ENCODE measurements at places on chromosomes 6 and 20.

GRCh38 chr6:11412011-11412424 is 125.5 kb upstream of the TMEM170B start:
- no peak for DNase-seq

GRCh38 chr20:57061051-57061900 is 205.2 kb downstream of the BMP7 start:
- no peak for DNase-seq

DNA sequence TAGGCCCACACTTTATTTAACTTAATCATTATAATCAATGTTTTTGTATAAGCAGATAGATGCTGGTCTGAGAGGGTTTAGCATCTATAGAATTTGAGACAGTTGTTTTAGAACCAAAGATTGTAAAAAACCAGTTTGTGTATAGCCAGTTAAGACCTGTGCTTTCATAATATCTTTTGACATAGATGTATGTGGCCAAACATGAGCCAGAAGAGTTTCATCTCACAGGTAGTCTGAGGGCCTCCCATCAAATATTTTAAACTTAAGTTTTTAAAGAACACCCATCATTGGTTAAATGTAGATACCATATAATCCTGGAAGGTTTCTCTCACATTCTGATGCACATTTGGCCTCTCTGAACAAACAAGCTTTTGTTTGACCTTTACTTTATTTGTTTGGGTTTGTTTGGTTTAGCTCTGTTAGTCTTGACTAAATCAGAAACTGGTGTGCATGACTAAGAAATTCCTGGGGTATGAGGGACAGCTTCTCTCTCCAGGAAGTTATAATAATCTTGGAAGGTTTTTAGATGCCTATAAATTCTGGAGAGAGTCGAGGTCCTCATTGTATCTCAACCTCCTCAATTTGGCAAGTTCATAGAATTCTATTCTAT is 58.0 kb upstream of the TMEM200A start:
- no peak for DNase-seq

DNA sequence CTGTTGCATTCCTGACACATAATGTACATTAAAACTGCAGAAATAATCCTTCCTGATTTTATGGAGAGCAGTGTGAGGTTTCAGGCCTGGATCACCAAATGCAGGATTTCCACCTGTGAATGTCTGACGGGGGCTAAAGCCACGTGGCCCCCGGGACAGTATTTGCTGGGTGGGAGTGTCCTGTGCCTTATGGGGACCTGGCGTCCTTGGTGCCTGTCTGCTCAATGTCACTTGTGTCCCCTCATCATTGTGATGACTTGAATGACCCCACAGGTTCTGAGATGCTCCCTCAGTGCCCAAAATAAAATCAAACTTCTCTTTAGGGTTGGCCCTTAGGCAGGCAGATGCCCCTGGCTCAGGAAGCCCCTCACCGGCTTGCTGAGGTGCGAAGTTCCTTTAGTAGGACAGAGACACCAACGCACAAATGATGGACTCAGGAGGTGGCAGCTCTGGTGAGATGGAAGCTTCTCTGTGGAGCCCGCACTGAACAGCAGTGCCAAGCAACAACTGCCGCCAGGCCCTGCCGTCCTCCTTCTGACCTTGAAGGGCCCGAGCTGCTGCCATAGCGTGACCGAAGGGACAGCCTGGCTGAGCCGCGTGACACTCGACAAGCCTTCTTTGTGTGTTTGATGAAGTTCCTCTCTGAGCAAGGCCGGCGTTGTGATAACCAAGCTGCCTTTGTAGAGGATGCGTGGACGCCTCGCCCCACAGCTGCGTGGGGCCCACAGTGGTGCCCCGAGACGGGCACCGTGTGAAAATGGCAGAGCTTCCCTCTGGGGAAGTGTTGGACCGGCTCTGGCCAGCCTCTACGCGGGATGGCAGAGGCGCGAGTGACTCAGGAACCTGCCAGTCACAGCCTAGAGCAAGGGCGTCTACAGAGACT is 30.9 kb downstream of the FRMD1 start:
- DNase-seq = no peak

- peak; percentile 73 for DNase-seq
Observed at GRCh38 chr6:158662954-158663624, 13.2 kb downstream of the SYTL3 start.

- DNase-seq = no peak
Observed at GRCh38 chr6:111228094-111228493, 140.8 kb downstream of the SLC16A10 start.

- DNase-seq = no peak
Observed at GRCh38 chr6:3698021-3698420, 53.5 kb downstream of the PXDC1 start.

- DNase-seq = no peak
Observed at GRCh38 chr20:24420567-24420966, 48.9 kb upstream of the SYNDIG1 start.

DNA sequence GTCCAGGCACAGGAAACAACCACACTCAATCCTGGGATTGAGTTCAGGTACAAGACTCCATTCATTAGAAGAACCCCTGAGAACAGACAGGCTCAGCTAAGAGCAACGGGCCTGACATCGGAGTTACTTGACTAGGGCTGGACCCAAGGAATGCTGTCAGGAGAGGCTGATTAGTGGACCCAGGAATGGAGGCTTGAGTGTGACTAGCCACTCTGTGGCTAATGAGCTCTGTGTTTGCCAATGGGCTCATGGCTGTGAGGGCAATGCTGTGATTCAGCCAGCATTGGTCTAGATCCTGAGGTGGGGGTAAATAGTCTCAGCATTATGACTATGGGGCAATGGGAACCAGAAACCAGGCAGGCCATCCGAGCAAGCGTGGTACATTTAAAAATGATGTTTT is 71.8 kb downstream of the RIOK1 start:
- DNase-seq = no peak

GRCh38 chr6:97218912-97219311 is 64.1 kb downstream of the MMS22L start:
- DNase-seq = no peak

DNA sequence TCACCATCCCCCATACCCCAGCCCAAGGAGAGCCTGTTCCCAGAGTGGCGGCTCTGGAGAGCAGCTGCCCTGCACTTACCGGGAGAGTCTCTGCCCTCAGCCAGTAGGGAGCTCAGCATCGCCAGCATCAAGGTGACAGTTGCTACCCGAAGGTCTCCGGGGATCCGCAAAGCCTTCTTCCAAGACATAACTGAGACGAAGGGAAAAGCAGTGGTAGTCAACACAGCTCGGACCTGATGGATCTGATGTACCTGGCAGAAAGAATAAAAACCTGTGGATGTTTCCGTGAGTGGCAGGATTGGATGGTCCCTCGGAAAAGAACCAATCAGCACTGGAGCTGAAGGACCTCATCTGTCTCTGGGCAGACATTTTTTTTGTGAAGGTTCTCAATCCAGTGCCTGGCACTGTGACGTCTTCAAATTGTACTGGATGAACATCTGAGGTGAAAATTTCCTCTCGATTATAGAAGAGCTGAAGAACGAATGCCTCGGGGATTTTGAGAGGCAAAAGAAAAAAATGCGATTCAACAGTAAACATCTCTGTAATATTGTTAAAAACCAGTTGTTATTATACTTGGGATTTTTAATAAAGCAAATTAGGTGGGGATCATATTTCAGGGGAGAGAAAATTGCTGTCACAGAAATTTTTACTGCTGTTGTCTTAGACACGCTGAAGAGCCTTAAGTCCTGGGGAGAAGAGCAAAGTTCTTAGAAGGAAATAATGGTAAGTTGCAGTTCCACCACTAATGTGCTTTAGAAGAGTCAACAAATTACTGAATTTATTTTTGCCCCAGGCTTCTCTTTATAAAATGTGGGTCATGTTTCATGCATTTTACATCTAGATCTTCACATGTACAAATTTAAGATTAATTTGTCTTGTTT is at the start of gene HLA-DQB1:
HLA-DQB1 (minus strand) TSS at position 238 of the 881 bp plus-strand sequence; CDS start at position 188, 50 bp downstream.
- peak; percentile 27 for DNase-seq

DNA sequence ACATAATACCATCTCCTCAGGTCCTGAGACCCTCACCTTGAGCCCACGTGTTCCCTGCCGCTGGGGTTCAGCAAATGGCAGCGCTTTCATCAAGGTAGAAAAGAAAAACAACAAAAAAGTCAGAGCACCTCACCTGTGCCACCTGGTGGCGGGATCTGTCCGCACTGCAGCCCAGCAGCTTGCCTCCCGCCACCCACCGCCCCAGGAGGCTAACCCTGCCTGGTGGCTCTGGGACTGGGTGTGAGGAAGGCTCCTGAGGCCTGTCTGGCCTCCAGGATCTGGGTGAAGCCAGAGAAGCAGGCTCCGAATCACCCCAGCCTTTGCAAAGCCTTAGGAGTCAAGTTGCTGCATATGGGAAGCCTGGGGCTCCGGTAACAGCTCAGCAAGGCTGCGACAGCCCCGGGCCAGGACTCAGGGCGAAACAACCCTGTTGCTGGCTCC is 270.8 kb downstream of the BMP7 start:
- no peak for DNase-seq

- DNase-seq = no peak
Observed at GRCh38 chr20:32544260-32544722, 40.8 kb downstream of the NOL4L start.

DNA sequence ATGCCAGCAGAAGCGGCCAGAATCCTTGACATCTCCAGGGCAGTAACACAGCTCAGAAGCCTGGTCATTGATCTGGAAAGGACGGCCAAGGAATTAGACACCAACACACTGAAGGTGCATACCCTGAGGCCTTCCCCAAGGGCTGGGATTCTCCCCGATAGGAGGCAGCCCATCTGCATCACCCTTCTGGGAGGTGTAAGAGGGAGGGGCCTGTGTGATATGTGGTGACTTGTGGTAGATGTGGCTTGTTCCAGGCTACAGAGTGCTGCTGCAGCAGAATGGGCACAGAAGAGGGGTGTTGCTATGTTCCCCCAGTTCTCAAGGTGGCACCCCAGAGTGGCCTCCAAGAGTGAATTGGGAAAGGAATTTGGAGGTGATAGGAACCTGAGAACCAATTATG is 11.2 kb downstream of the TRIM40 start:
- no peak for DNase-seq

DNA sequence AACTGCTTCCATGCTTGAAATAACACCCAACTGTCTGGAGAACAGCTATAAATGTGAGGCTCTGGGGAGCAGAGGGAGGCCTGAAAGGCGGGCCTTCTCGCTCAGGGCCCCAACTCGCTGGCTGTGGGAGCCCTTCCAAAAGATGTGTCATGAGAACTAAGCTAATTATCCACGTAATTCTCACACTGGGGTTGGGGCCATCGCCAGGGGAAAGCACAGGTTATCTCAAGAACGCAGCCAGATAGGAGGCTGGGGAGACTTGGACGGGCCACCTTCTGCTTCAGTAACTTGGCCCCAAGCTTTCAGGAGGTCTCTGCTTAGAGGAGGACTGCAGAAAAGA is 1.6 kb downstream of the PXDC1 start:
- DNase-seq = no peak

- no peak for DNase-seq
Observed at GRCh38 chr20:36251426-36251825, 15.1 kb downstream of the AAR2 start.

GRCh38 chr6:23302514-23302913 is 733.1 kb downstream of the HDGFL1 start:
- DNase-seq = no peak

DNA sequence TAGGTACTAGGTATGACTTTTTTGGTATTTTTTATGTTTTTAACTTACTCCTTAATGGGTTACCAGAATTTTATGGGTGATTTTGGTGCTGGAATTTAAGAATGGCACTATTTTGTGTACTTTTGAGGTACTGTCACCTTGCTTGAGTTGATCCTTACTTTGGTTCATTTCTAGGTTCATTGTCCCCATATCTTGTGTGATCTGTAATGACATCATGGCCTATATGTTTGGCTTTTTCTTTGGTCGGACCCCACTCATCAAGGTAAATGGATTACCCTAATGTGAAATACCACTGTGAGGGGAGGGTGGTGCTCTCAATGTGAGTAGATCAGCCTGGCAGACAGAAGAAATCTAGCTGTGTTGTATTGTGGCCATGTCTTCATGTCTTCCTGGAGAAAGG is 57.9 kb downstream of the CDS2 start:
- no peak for DNase-seq

- DNase-seq = no peak
Observed at GRCh38 chr6:66289889-66290288, 582.9 kb upstream of the EYS start.

DNA sequence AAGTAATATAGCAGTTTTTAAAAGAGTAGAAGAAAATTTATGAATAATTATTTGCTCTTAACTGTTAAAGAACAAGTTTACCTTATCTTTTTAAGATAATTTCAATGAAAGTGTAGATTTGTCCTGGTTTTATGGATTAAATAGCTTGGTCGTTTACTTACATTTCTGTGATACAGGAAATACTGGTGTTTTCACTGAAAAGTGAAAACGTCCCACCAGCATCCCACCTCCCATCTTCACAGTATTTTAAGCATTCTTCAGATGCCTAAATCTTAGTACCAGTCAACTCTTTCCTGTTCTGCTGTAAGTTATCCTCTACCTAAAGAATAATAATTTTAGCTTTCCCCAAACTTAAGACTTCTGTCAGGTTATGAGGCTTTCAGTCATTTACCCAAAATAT is 5.8 kb downstream of the TAB2 start:
- DNase-seq = no peak

GRCh38 chr6:46484081-46484820 is 7.0 kb downstream of the RCAN2 start:
- no peak for DNase-seq

GRCh38 chr20:8339349-8339748 is 207.3 kb downstream of the PLCB1 start:
- no peak for DNase-seq

DNA sequence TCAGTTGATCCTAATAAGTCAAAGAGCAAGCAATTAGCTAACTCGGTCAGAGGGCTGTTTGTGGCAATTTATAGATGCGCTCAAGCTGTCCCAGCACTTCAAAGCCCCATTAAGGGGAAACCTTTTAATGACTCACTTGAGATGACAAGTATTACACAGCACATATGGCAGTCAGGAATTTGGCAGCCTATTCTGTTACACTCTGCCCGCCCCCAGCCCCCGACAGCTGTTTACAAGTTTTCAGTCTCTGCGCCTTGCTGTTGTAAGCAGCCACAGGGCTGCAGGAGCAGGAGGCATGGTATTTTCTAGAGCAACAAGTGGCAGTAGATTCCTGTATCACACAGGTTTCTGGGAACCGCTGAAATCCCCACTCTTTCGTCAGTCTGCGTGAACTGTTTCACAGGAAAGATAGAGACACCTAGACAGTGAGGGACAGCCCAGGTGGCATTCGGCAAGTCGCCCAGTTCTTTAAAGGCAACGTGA is 263.0 kb downstream of the FOXC1 start:
- DNase-seq = no peak

DNA sequence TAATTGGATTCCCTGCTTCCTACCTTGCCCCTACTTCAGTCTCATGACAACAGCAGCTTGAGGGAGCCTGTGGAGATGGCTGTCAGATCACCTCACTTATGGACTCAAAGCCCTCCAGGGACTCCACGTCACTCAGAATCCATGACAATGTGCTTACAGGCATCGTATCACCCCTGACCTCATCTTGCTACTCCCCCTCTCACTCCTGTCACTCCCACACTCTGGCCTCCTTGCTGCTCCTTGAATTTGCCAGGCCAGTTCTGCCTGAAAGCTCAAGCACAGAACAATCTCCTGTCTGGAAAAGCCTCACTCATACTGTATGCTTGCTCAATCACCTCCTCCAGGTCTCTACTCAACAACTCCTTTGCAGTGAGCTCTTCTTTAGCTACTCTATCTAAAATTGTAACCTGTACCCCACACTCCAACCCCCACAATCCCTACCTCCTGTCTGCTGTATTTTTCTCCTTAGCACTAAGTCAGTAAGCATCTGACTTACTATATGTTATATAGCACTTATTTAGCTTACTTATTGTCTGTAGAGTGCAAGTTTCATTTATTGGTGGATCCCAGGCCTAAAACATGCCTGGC is 10.7 kb upstream of the GSTA4 start:
- DNase-seq = no peak

Data from NCI-H187 treated with DMSO at 0.1 percent for 48 hours (cell line).